ENCODE measurements at places on chromosomes 1 and 21. TPM values are rescaled to one million over a fixed set of nuclear protein-coding genes. Genes with fewer than 3 reads are reported as not detected.

TPM3 gene
- total RNA-seq: 564 TPM

DNA sequence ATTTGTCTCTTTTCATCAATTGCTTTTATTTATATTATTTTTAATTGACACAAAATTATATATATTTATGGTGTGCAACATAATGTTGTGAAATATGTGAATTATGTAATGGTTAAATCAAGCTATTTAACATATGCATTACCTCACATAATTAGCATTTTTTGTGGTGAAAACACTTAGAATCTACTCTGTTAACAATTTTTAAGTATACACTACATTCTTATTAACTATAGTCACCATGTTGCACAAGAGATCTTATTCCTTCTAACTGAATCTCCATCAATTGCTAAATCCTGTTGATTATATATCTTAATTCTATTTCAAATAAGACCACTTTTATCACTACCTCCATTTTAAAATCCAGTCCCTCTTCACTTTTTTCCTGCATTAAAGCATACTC, 42.5 kb downstream of the PLPPR5 start:
- no peak for DNase-seq

SLC22A15 gene
- 5.0 TPM for total RNA-seq

DNA sequence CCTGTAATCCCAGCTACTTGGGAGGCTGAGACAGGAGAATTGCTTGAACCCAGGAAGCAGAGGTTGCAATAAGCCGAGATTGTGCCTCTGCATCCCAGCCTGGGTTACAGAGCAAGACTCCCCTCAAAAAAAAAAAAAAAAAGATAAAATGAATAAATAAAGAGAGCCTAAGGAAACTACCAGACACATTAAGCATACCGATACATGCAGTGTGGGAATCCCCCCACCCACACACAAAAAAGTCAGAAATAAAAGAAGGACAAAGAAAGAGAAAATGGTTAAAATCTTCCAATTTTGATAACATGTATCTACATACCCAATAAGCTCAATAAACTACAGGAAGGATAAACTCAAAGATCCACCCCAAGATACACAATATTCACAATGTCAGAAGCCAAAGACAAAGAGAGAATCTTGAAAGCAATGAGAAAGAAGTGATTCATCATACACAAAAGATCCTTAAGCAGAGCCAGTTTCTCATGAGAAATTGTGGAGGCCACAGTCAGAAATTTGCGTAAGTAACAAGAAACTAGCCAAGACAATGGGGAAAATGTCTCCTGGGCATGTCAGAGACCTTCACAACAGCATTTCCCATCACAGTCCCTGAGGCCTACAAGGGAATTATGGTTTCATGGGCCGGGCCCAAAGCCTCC, 1197.0 kb downstream of the AMY1C start:
- DNase-seq: no peak

CHIA gene
- total RNA-seq: not detected

DNA sequence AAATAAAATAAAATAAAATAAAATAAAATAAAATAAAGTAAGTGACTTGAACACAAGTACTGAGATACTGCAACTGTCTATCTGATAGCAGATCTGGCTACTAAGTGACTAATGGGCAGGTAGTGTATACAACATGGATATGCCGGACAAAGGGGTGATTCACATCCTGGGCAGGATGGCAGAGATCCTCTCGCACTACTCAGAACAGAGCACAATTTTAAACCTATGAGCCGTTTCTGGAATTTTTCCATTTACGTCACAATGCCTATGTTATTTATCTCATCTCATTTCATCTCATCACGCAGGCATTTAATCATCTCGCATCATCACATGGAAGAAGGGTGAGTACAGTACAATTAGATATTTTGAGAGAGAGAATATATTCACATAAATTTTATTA, 233.3 kb upstream of the COA6 start:
- DNase-seq: no peak
